ENCODE measurements at places on chromosomes 3 and 15.

DNA sequence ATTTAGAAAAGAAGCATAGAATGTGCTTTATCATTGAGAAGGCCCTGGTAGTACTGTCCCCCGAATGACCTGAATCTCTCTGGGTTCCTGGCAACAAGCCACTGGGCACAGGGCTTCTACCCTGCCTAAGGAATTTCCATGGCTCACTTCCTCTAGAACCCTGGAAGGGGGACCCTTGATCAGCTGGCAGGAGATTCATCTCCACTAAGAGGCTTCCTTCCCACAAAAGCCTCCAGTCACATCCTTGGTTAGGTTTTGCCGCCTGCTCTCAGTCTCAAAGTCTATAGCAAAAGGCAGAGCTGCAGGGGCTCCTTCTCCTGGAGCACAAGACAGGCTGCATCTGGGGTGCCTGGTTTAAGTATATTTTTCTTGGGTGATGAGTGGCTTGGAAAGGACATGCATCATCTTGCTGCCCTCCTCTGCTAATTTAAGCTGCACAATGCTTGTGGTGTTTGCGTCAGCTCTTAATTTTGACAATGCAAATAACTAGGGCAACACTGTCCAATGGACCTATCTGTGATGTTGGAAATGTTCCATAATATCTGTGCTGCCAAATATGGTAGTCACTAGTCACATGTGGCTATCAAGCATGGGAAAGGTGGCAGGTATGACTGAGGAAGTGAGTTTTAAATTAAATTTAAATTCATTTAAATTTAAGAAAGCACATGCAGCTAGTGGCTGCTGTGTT, 33.4 kb upstream of the RARRES1 start:
- DNase-seq, result no peak

- no peak for DNase-seq
Measured at GRCh38 chr15:74136814-74137536, 6.6 kb downstream of the ISLR2 start.

GRCh38 chr3:180693656-180694055, 14.4 kb upstream of the CCDC39 start:
- no peak for DNase-seq

DNA sequence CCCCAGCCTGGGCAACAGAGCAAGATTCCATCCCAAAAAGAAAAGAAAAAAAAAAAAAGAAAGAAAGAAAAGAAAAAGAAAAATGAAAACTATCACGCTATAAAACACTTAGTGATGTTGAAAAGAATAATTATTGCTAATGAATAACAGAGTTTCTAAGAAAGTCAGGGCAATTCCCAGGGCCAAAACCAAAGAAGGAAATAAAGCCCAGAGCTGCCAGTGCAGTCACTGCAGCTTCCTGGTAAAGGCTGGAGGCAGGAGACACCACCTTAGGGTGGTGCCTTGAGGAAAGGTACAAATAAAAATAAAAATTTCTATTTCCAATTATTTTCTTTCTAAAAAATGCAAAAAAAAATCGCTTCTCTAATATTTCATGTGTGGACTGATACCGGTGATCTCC, 19.7 kb upstream of the UACA start:
- DNase-seq, result no peak

DNA sequence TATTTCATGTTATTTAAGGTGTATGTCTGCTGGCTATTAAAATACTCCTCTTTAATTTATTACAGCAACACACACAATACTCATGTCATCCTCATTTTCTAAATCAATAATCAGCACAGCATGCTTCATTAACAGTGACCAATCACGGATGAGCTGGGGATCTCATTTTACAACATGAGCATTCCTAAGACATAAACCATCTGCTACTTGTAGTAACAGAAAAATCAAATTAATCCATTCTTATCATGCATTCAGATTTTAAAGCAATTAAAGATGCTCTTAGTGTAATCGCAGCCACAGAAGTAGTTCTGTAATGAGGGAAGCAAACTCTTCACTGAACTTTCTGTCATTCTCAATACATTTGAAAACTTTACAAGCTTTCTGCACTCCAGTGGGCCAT, 191.1 kb downstream of the TBC1D5 start:
- DNase-seq, result no peak

DNA sequence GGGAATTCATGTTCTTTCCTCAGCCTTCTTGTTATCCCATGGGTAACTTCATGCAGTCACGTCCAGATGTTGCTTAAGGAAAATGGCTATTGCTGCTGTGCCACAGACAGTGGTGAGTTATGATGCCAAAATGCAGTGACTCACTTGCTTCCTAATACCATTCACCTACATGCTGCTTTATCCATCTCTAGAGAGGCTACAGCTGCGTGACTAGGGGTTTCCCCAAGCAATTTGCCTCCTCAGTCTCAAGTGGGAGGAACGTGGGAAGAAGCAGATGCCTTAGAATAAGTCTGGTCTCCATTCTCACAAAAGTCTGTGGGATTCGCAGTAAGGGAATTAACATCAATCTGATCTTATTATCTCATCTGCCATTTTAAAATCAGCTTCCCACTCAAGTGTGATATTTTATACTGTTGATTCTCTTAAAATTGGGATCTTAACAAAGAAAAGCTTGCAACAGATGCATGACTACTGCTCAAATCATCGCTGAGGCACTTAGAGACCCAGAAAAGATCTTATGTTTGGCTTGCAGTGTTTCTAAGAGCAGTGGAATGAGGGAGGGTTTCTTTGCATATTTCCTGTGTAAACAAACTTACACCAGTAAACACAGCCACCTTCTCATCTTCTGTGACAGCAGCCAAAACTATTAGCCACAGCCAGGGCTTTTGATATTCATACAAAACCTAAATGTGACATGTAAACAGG, 62.0 kb upstream of the ACP3 start:
- no peak for DNase-seq
